Breast epithelium (tissue), 4 donors: ENCODE measurements at places on chromosomes 11 and 22.

- DNase-seq = no peak
- peak overlapping the region; percentile 53 for H3K27ac ChIP-seq
- no peaks in the 10 kb centered on the region for H3K4me1 ChIP-seq
- no peaks in the 10 kb centered on the region for H3K36me3 ChIP-seq
Measured at GRCh38 chr11:57071829-57072228, 83.1 kb downstream of the OR5AK2 start.

- no peak overlapping the region for H3K4me3 ChIP-seq
- no peaks in the 10 kb centered on the region for H3K27me3 ChIP-seq
- no peak overlapping the region for H3K27ac ChIP-seq
- no peaks in the 10 kb centered on the region for H3K36me3 ChIP-seq
- H3K4me1 ChIP-seq = no peaks in the 10 kb centered on the region
Measured at GRCh38 chr11:27998552-27998951, 109.4 kb downstream of the KIF18A start.

GRCh38 chr11:27111896-27112295 is 71.3 kb downstream of the BBOX1 start:
- no peak for DNase-seq
- no peak overlapping the region for H3K27ac ChIP-seq
- H3K36me3 ChIP-seq = no peaks in the 10 kb centered on the region

DNA sequence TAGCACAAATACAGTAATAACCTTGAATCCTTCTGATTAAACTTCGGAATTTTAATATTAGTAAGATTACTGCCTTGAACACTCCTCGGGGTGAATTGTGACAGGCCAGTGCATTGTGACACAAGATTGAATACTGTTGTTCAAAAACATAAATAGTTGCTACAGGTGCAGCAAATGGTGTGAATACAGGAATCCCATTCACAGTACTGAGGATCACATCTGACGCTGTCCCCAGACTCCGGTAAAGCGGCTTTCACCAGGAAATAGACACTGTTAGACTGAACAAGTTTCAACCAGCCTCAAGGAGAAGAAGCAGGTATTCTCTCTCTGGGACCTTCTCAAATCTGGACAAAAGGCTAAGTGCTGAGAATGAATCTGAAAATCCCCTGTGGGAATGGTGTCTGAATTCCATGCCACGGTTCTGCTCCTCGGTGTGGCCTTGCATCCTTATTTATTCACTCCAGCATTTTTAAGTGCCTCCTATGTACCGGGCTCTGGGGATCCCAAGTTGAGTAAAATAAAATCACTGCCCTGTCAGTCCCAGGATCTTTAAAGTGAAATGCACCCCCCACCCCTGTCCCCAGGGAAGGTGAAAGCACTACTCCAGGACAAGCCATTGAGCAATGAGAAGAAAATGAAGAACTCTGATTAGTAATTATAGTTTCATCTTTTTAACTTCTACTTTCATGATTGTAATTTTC is 3.4 kb downstream of the LGR4 start:
- H3K36me3 ChIP-seq = no peaks in the 10 kb centered on the region
- H3K27ac ChIP-seq = peak overlapping the region; percentile 84
- no peak for DNase-seq

DNA sequence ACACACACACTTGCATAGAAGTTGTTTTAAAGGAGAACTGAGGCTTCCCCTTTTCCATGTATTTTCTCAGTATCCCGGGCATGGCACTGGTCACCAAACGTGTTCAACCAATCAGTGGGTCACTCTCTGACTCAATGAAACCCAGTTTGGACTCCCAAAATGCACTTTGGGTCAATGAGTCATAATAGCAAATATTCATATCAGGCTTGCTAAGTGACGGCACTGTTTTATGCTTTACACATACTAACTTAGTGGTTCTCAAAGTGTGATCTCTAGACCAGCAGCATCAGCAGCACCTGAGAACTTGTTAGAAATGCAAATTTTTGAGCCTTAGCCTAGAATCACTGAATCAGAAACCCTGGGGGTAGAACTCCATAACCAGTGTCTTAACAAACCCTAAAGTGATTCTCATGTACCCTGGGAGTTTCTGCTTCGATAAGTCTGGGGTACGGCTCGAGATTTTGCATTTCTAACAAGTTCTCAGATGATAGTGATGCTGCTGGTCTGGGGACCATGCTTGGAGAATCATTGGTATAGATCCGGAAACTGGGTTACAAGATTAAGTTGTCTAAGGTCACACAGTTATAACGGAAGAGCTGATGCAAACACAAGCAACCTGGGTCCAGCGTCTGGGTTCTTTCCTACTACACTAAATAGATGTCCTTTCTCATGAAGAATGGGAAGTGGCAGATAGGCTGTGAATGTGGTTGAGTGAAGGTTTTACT is 35.6 kb downstream of the ETS1 start:
- H3K4me3 ChIP-seq = no peak overlapping the region
- H3K27ac ChIP-seq = peak overlapping the region; percentile 72
- H3K27me3 ChIP-seq = no peaks in the 10 kb centered on the region
- no peaks in the 10 kb centered on the region for H3K36me3 ChIP-seq
- H3K4me1 ChIP-seq = no peaks in the 10 kb centered on the region

DNA sequence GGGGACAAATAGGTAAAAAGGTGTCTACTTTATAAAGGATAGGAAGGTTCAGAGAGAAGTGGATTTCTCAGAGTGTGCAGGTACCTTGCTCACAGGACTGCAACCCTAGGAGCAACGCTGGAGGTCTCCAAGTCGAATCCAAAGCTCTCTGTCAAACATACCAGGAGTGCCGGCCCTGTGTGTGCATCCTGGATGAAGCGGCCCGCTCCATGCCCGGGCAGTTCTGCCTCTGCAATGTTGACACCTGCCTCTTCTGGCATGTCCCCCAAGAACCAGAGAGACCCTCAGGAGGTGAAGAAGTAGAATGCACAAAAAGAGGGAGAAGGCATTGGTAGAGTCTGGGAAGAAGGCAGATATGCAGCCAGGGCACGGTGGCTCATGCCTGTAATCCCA is 3.1 kb upstream of the TSSK2 start:
- H3K4me3 ChIP-seq = no peak overlapping the region
- no peak for DNase-seq
- no peaks in the 10 kb centered on the region for H3K4me1 ChIP-seq
- H3K27ac ChIP-seq = no peak overlapping the region
- no peaks in the 10 kb centered on the region for H3K36me3 ChIP-seq

DNA sequence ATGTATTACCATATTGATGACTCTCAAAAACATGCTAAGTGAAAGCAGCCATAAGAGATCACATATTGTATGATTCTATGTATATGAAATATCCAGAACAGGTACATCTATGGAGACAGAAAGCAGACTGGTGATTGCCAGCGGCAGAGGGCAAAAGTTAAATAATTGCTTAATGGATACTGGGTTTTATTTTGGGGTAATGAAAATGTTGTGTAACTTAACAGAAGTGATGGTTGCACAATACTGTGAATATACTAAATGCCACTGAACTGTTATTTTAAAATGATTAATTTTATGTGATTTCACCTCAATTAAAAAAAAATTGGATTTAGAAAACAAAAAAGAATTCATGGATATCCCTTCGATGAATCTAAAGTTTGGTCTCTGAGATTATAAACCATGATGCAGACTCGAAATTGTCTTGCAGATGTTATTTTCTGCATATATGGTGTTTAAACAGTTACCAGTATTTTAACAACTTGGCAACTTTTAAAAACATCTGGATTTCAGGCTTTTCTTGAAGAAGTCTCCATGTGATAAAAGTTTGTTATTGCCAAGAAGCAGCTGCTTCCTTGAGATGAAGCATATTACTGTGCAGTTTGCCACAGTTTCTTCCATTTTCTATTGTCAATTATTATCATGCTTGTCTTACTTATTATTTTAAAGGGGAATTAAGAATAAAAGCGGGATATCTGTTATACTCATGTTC is 38.1 kb downstream of the LARGE2 start:
- DNase-seq = no peak
- no peak overlapping the region for H3K4me3 ChIP-seq
- no peaks in the 10 kb centered on the region for H3K27me3 ChIP-seq
- H3K4me1 ChIP-seq = no peaks in the 10 kb centered on the region
- H3K36me3 ChIP-seq = no peaks in the 10 kb centered on the region
